Cortex of kidney (tissue), 1 donor: ENCODE measurements at places on chromosomes 7 and 10.

DNA sequence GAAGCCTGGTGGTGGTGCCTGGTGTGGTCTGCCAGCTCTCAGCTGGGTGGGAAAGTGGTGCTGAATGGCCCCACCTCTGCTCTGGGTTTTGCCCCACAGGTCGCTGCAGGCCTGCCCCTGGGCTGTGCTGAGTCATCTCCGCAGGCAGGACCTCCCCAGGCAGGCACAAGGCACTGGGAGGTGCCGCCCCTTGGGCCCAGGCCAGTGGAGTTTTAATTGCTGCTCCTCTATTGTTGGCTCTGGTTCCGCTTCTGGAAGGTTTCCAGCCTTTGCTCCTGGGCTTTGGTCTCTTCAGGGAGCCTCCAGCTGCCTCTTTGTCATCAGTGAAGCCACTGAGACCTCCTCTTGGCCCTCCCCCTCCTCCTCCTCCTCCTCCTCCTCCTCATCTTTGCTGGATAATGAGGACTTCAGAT, 180.3 kb upstream of the GRB10 start:
- DNase-seq = no peak

- DNase-seq = no peak
These were observed 87.8 kb downstream of the SPDYE5 start for GRCh38 chr7:75579899-75580298.

DNA sequence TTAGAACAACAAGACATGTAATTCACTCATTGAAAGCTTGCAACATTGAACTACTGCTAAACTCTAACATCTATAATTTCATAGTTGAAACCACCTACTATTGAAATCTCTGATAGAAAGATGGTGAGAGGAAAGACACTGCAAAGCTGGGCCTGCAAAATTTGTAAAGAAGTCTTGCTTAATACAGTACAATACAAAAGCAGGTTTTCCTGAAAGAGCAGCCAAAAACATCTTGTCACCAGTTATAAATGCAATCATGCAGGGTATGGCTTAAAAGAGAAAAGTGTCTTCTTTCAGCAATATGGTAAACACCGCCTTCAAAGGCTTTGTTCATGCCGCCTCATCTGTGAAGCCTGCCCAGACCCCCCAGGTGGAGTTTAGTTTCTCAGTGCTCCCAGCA, 109.2 kb downstream of the ANK3 start:
- no peak for DNase-seq

GRCh38 chr10:21194510-21194993, 297.4 kb upstream of the NEBL start:
- DNase-seq = no peak

DNA sequence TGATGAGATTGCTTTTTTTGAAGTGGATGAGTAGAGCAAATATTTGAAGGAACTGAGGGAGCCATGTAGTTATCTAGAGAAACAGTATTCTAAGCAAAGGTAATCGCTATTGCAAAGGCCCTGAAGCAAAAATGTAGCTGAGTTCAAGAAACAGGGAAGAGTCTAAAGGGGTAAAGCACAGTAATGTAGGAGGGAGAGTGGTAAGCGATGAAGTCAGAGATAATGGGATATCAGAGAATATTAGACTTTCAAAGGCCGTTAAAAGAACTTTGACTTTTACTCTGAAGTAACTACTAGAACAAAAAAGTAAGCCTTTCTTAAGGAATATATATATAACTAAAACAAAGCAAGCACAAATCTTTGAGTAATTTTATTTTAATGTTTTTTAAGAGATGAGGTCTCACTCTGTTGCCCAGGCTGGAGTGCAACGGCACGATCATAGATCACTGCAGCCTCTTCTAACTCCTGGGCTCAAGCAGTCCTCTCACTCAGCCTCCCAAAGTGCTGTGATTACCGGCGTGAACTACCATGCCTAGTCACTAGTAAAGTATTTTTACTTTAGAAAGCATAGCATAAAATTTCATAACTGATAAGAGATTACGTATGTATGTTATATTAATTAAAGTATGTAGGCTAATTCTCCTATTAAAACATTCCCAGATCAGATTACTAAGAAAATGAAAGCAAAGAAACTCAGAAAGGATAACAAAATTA, 61.7 kb upstream of the OIT3 start:
- DNase-seq = no peak

- no peak for DNase-seq
These were observed 631 bp downstream of the SUPV3L1 start for GRCh38 chr10:69180525-69181204.

DNA sequence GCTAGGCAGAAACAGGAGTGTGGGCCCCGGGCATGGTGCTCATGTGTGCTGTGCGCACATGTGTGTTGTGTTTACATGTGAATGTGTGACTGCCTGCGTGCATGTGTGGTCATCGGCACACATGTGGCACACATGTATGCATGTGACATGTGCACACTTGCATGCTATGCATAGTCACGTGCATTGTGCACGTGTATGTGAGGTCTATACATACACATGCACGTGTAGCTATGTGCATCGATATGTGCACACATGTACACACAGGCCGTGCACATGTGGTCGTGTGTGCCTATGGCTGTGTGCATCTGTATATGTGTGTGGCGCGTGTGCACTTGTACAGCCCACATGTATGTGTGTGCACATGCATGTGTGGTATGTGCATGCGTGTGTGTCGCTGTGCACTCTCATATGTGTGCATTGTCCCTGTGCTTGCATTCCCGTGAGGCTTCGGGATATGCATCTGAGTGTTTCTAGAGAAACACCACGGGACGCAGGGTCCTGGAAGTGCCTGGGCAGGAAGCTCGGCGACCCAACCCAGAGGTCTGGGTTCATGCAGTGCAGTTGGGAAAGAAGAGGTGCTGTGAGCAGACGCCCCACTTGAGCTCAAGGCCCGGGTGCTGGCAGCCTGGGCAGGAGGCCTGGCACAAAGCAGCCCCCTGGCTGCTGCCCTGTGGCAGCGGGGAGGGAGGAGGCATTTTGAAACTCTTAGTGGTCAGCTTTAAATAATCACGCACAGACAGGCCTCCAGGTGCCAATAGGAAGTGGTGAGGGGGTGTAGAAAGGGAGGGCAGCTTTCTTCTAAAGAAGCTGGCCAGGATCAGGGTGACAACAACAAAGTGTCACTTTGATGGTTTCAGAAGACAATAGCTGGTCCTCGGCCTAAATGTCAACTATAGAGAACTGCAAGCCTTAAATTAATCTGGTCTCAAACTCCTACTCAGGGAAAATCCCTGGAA, 410.0 kb upstream of the MGMT start:
- DNase-seq = no peak

- DNase-seq = no peak
These were observed 117.0 kb downstream of the ADCY1 start for GRCh38 chr7:45691155-45691656.

GRCh38 chr10:127875449-127875765, 17.3 kb downstream of the CLRN3 start:
- no peak for DNase-seq

- DNase-seq = no peak
These were observed 168.4 kb upstream of the IMMP2L start for GRCh38 chr7:111730476-111731300.

- DNase-seq = no peak
These were observed 27.3 kb upstream of the SFRP5 start for GRCh38 chr10:97798958-97799610.

DNA sequence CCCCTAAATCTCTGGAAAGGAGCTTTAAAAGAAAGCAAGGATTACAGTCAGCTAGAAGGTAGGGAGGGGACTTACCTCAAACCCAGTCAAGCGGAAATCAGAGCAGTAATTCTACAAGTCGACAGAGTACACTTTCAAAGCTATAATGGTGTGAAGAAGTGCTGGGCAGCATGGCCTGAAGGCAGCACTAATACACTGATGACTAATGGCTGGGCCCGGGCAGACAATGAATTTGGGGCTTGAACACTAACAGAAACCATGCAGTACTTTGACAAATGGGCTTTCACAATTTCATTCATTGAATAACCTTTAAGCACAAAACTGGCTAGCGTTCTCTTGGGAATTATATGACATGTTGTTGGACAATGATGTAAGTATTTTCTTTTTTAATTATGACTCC, 4.7 kb downstream of the GLI3 start:
- DNase-seq = no peak

GRCh38 chr10:6321880-6322279, 119.1 kb downstream of the PFKFB3 start:
- DNase-seq = no peak

GRCh38 chr10:77182803-77183202, 454.8 kb downstream of the KCNMA1 start:
- no peak for DNase-seq

DNA sequence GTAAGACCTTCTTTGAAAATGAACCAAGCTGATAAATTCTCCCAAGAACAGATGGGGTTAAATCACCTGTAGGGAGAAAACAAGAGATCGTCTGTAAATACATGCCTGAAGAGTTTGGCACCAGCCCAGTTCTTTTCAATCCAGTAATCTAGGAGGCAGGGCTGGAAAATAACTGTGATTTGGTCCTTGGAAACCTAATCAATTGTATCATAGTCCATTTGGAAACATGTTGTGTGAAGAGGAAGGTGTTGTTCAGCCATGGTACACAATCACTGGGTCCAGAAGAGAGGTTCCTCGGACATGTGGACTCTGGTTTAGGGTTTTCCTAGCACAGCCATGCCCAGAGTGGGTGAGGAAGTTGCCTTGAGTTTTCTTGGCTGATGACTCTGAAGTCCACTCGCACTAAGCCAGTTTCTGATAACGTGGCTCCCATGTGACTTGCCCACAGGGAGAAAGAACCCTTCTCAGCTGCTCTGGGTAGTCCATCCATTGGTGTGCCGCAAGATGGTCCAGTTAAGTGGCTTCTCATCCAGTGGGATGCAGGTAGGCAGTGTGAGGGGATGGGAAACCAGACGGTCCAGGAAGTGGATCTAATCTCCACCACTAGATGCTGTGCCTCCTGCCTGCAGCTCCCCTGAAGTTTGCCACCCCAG, 5.1 kb downstream of the BLNK start:
- no peak for DNase-seq
